ENCODE measurements at places on chromosomes 5 and 9.

DNA sequence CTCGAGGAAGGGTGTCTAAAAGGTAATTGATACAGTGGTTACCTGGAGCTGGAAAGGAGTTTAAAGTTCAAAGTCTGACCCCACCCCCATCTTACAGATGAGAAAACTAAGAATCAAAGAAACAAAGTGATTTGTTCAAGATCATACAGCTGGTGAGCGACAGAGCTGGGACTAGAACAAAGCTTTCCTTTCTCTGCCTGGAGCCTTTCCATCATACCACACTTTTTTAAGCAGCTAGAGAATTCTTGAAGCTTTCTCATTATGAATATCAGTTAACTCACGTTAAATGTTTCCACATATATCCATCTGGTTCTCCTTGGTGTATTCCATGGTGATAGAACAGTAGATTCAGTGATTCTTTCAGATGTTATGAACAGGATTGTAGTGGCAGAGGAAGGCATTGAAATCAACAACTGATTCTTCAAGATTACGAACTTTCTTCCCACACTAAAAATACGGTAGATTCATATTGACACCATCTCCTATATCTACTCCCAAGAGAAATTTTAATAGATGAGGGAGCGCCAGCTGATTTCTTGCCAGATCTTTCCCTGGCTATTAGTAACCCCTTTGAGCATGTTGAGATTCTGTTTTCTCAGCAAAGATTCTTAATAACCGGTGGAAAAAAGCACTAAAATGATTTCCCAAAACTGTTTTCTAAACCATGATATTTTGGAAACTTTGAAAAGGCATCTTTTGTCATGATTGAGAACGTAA is 233.7 kb downstream of the ADAMTSL1 start:
- DNase-seq = no peak

DNA sequence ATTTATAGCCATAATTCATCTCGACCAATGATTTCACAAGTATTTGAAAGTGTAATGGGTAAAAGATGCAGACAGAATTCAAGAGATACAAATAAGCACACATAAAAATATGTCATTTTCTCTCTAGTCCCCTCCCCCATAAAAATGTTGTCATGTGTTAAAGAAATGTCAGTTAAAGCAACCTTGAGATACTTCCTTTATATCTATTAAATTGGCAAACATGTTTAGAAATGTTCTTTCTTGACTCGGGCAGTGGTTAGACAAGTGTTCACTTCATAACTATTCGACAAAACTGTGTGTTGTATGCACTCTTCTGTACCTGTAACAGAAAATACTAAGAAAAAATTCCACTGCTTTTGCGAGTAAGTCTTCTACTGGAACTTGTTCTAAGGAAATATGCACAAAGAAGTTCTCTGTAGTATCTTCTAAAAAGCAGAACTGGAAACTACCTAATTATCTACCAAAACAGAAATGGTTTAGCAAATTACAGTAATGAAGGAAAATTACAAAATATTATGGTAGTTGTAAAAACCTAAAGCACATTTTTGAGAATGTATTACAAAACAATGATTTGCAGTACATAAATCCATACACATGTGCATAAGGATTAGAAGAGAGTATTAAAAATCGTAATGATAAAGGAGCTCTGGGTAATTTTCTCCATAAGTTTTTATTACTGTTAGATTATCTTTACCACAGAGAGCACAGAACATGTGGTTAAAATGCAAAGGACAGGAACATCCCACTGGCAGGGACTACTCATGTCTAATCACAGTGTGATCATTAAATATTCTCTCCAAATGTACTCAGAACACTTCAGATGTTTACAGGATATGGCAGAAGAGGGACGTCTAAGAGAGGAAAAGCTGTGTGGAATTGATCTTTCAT is 35.9 kb downstream of the FBXW2 start:
- no peak for DNase-seq

DNA sequence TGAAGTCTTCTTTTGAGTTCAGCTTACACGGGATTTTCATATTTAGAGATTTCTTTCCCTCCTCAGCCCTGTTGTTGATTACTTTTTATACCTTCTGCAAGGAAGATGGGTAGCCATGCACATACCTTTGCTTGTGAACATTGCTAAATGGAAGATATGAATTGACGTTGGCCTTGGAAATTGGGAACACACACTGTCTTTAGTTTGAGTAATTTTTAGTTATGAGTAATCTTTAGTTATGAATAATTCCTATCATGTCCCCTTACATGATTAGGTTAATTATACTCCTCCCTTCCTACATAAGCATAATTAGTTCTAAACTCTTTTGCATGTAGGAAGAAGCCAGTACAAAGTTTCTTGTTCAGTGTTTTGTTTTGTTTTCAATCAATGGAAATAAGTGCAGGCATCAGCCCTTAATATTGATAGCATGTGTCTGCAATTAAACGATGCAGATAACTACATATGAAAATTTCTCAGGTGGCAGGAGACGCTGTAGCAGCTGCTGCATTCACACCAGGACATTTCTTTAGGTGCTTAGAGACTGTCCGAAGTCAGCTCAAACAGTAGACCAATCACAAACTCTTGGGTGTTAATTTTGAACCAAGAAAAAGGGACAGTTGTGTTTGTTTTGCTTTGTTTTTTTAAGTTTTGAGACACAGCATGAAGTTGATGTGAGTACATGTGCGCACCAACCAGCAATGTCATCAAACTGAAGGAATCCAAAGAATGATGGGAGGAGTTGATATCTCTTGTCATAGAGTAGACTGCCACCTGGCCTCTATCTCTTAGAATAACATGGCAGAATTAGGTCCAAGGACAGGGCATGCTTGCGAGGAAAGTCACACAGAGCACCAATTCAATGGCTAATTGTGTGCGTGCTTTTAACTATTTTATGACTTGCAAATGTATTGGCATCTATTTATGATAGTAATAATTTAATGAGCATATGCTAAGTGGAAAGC is 51.4 kb downstream of the SMARCA2 start:
- no peak for DNase-seq

DNA sequence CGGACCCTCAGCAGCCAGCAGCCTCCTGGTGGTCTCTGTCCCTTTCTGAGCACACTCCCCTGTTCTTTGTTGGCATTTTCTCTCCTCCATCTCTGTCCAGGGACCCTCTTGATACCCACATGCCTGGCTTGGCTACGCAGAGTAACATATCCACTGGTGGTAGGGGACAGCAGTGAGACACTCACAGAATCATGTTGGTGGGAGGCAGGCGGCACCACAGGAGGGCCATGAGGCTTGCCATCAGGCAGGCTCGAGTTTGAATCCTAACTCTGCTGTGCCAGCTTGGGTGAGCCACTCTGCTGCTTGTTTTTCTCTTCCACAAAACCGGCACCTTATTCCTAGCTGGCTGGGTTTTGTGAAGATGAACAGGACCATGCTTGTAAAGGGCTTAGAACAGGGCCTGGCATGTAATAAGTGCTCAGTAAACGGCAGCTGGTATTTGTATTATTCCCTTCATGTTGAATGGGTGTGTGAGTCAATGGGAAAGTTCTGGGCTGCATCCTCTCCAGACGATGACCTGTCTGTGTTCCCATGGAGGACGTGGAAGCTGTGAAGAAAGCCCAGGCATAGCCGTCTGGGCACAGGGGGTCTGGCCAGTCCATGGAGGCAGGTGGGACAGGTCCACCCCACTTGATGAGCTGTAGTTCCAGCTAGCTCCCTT is 2.3 kb downstream of the COL27A1 start:
- DNase-seq = no peak

- DNase-seq = no peak
These were observed 16.6 kb upstream of the EGFL7 start for GRCh38 chr9:136645903-136646754.

DNA sequence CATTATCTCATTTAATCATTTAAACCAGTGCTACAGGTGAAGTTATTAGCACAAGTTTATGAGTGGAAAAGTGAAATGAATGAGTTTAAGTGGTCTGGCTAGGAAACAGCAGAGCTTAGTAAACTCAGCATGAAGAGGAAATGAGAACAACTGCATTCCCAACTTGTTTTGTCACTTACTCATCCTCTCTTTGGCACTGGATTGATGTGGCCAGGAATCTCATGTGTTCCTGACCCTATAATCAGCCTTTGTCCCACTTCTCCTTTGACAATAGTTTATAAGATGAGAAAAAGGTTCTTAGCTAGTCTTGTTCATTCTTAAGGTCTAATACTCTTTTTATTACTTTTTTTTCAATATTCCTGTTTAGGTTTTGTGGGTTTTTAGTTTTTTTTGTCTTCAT is 559.2 kb upstream of the TLE4 start:
- no peak for DNase-seq

DNA sequence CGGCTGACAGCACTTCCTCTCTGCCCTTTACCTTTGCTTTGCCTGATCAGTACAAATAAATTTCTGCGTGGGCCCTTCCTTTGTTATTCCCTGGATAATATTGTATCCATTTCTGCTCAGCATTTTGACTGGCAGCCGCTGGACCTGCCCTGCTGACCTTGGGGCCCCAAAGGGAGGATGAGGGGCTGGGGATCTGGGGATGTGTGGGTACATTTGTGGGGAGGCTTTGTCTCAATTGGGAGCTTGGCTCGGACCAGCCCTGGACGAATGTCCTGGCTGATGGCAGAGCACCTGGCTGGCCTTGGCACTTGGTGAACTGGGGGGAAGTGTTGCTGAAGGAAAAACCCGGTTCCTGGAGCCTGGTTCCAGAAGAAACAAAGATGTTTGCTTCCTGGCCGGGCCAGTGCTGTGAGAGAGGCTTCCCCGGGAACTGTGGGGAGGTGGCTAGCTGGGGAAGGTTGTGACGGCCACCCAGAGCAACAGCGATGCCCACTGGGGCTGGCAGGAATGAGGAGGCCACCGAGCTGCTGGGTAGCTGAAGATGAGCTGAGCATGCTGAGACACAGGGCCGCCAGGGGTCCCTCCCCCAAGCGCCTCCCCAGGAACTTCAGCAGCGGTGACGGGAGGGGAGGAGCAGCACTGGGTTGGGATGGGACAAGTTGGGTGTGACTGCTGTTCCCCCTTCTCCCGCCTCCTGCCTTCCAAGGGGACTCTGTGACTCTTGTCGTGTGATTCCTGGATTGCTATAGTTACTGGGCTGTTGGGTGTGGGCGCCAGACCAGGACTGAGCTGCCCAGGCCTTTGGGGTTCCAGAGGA is 8.4 kb downstream of the LMX1B start:
- DNase-seq = no peak

GRCh38 chr9:79868567-79869189 is 296.9 kb downstream of the TLE4 start:
- DNase-seq = no peak

DNA sequence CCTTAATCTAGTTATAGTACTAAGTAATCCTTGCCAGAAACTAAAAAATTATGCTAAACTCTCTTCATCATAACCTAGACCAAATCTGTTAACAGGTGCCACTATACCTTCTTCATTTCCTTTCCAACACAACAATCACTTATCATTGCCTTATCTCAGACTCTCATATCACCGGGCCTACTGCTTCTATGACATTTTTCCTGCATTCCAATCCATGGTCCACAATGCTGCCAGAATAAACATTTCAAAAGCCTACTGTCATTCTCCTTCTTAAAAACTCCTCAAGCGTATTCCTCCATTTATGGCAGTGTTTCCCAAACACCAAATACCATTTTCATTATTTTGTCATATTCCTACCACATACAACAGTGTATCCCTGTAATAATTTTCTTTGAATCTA is 6.5 kb downstream of the PPP6C start:
- DNase-seq = no peak

DNA sequence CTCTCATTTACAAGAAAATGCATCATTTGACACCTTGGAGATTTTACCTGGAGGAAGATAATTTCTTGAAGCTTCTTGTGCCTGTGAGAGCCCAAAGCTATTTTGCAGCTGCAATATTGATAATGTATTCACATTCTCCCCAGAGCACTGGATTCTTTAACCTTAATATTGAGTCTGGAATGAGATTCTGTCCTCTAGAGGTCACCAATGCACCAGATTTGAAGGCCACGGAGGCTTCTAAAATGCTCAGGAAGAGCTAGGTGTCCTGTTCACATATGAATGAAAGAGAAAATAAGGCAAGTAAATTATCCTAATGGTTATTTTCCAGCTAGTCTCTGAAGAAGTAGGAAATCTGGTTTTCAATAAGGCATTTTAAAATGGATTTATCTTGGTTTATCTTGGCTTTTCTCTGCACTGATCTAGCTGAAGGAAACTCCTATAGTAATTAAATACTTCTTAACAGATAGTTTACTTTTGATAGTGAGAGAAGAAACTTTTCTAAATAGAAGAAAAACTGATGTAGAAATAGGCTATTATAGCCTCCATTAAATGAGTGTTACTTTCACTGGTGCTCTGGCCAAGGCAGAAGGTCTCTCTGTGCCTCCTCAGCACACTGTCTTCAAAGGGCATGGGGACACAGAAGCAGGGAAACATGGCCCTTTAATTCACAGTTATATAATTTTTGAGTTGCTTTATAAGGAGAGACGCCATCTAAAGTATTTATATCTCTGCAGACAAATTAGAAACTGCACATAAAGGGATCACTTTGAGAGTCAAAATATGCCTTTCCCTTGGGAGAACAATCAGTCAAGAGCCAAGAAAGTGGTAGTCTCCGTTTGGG is 297.0 kb upstream of the ACTBL2 start:
- no peak for DNase-seq

- DNase-seq = no peak
These were observed 11.5 kb downstream of the SNX30 start for GRCh38 chr9:112761912-112762655.

DNA sequence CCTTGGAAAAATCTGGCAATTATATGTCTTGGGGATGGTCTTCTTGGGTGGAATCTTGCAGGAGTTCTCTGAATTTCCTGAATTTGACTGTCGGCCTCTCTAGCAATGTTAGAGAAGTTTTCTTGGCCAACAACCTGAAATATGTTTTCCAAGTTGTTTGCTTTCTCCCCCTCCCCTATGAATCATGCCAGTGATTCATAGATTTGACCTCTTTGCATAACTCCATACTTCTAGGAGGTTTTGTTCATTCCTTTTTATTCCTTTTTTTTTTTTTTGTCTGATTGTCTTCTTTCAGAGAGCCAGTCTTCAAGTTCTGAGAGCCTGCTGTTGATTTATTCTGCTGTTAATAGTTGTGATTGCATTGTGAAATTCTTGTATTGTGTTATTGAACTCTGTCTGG is 56.7 kb upstream of the SLC44A1 start:
- DNase-seq = no peak

- DNase-seq = no peak
These were observed 82.9 kb downstream of the RAB24 start for GRCh38 chr5:177220576-177220975.

DNA sequence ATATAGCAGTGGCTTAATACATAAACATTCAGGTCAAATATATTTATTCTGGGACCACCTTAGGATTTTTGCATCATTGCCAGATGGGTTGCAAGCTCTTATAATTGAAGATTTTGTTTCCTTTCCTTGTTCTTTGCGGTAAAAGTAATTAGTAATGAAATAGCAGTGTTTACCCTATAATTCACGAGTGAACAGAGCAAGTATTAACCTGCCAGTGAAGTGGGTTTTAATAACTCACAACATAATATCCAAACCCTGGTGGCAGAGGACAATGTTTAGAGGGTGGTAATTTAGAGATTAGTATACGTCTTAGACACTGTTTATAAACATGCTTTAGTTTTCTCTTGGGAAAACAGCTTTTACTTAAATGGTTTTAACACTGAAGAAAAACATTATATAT is 11.8 kb downstream of the ARL14EPL start:
- DNase-seq = no peak

Data from stimulated activated CD4-positive, alpha-beta T cell treated with anti-CD3 and anti-CD28 coated beads, Interleukin-1b, Interleukin-23, amount 100 ng/mL, for 4 hours (primary cell).